Uterus (tissue), 4 donors: ENCODE measurements at places on chromosomes 6 and 20. TPM values are rescaled to one million over a fixed set of nuclear protein-coding genes. Genes with fewer than 3 reads are reported as not detected.

Gene GSTA4
- total RNA-seq, result 23.7 TPM

Gene GSTA3
- total RNA-seq, result 0.98 TPM

Gene SAMD5
- total RNA-seq, result 15.0 TPM

Gene MCM3
- 39.1 TPM for total RNA-seq

Gene SFTA2
- total RNA-seq, result not detected

Gene BTN2A1
- total RNA-seq, result 32.6 TPM

- no peak overlapping the region for H3K27ac ChIP-seq
- no peaks in the 10 kb centered on the region for H3K4me1 ChIP-seq
- H3K36me3 ChIP-seq, result no peaks in the 10 kb centered on the region
- no peak overlapping the region for H3K4me3 ChIP-seq
- no peak for DNase-seq
Observed at GRCh38 chr6:69791065-69791471, 5.7 kb downstream of the LMBRD1 start.

- H3K27ac ChIP-seq, result peak overlapping the region; percentile 76
- peak overlapping the region; percentile 32 for H3K4me3 ChIP-seq
- peaks cover 3% of the 10 kb centered on the region for H3K4me1 ChIP-seq
- no peaks in the 10 kb centered on the region for H3K36me3 ChIP-seq
Observed at GRCh38 chr6:31272836-31273626, 1.1 kb upstream of the HLA-C start.

DNA sequence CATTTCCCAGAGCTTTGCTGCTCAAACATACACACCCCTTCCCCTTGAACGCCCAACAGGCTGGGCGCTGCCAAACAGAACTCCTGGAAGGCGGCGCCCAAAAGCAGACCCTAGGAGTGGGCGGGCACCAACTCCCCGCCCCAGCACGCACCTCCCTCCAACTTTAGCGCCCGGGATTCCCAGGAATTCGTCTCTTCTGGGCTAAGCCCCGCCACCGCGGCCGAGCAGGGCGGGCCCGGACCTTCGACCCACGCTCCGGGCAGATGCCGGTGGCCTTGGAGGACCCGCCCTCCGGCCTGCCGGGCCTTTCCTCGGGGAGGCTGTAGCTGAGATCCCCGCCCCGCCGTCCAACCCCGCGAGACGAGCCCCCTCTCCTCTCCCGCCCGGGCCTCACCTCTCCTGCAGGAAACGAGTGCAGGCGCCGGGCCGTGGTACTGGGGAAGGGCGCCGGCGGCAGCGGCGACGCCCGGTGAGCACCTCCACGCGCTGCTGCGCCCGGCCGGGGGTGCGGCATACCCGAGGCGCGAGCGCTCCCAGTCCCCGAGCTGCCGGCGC lies 659 bp downstream of the MCUR1 start:
- no peaks in the 10 kb centered on the region for H3K36me3 ChIP-seq
- no peaks in the 10 kb centered on the region for H3K27me3 ChIP-seq
- peak overlapping the region; percentile 85 for H3K4me3 ChIP-seq
- DNase-seq, result peak; percentile 61

DNA sequence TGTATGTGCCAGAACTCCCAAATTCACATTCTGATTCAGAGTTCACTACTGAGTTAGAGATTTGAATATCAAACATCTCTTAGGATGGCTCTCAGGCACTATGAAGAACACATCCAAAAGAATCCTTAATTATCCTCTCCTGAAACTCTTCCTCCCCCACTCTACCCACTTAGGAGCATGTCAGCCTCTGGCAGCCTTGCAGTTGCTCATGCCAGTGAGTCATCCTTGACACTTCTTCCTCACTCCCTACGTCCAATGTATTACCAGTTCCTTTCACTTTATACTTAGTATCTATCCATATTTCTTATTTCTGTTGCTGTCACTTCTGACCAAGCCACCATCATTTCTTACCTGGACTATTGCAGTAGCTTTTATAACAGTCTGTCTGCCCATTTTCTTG lies 192.0 kb upstream of the IMPG1 start:
- no peak overlapping the region for H3K4me3 ChIP-seq
- no peak overlapping the region for H3K27ac ChIP-seq
- DNase-seq, result no peak
- H3K27me3 ChIP-seq, result no peaks in the 10 kb centered on the region
- H3K4me1 ChIP-seq, result no peaks in the 10 kb centered on the region

GRCh38 chr20:50019466-50020256 lies 36.9 kb downstream of the SNAI1 start:
- H3K4me3 ChIP-seq, result no peak overlapping the region
- H3K4me1 ChIP-seq, result no peaks in the 10 kb centered on the region
- H3K27ac ChIP-seq, result no peak overlapping the region
- no peaks in the 10 kb centered on the region for H3K36me3 ChIP-seq
- DNase-seq, result no peak

DNA sequence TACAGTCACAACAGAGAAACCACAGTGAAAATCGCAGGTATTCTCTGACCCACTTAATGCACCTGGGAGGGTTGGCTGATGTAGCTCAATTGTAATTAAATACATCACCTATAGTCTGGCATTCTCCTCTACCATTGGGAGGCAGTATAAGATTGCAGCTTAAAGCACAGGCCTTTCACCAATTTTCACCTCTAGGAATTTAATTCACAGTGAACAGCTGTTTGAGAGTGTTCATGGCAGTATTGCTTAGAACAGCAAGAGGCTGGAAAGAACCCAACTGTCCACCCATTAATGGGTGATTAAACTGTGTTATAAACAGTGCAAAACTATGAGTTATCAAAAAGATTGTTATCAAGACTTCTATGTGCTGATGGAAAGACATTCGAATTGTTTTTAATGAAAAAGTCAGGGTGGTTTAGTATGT lies 2.0 kb downstream of the EDEM2 start:
- H3K27ac ChIP-seq, result peak overlapping the region; percentile 41
- no peaks in the 10 kb centered on the region for H3K36me3 ChIP-seq
- peaks cover 6% of the 10 kb centered on the region for H3K4me1 ChIP-seq
- peak; percentile 45 for DNase-seq
- no peak overlapping the region for H3K4me3 ChIP-seq
- H3K27me3 ChIP-seq, result no peaks in the 10 kb centered on the region

DNA sequence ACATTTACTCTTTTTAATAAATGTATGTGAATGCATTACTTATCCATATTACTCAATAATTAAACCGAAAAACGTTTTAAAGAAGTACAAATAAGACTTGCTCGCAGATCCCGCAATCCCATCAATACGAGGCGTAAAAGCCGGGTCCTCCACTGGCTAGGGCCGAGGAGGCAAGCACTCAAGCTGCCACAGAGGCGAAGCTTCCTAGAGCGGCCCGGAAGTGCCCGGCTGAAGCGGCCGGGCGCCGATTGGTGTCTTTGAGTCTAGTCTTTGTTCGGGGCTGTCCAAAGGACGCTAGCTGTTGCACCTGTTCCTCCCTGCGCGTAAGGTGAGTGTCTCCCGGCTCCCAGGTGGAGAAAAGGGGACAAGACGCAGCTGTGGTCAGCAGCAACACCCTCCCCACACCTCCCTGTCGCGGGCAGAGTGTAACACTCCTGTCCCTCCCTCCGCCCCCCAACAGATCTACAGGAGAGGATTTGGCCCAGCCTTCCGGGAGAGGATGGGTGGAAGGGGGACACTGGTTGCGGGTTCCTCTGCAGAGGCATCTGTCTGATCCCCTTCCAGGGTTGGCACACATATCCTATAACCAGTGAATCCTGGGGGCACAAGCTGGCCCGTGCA lies at the start of gene ZSCAN16:
ZSCAN16 (plus strand) TSS at position 260 of the 621 bp plus-strand sequence. CDS start 835 bp downstream, outside the sequence.
- peak within 1 kb of the TSS; percentile 73 for H3K27ac ChIP-seq
- DNase-seq, result peak; percentile 81
- no peaks in the 10 kb centered on the region for H3K27me3 ChIP-seq
- no peaks in the 10 kb centered on the region for H3K36me3 ChIP-seq

GRCh38 chr6:51892750-51893149 lies 194.7 kb downstream of the PKHD1 start:
- no peak for DNase-seq
- no peaks in the 10 kb centered on the region for H3K4me1 ChIP-seq
- no peak overlapping the region for H3K4me3 ChIP-seq
- H3K27me3 ChIP-seq, result no peaks in the 10 kb centered on the region

- no peaks in the 10 kb centered on the region for H3K36me3 ChIP-seq
Observed at GRCh38 chr6:138654715-138655634, 118.6 kb upstream of the CCDC28A start.

DNA sequence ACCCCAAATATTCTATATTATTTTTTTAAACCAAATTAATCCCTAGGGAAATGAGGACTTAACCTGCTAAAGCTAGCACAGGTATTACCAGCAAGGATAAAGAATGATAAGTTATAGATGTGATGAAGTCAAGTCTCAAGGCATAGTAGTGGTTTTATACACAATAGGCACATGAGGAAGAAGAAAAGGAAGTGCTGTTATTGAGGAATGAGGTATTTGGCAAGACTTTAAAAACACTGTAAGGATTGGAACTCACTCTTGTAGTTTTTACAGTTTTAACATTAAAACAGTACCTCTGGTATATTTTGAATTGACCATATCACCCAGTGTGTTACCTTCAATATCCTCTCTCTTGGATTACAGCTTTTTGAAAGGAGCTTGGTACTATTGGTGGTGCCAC lies 54.6 kb downstream of the PHF3 start:
- DNase-seq, result no peak
- H3K27ac ChIP-seq, result no peak overlapping the region
- H3K4me3 ChIP-seq, result no peak overlapping the region
- no peaks in the 10 kb centered on the region for H3K36me3 ChIP-seq
- H3K4me1 ChIP-seq, result no peaks in the 10 kb centered on the region
- H3K27me3 ChIP-seq, result no peaks in the 10 kb centered on the region

DNA sequence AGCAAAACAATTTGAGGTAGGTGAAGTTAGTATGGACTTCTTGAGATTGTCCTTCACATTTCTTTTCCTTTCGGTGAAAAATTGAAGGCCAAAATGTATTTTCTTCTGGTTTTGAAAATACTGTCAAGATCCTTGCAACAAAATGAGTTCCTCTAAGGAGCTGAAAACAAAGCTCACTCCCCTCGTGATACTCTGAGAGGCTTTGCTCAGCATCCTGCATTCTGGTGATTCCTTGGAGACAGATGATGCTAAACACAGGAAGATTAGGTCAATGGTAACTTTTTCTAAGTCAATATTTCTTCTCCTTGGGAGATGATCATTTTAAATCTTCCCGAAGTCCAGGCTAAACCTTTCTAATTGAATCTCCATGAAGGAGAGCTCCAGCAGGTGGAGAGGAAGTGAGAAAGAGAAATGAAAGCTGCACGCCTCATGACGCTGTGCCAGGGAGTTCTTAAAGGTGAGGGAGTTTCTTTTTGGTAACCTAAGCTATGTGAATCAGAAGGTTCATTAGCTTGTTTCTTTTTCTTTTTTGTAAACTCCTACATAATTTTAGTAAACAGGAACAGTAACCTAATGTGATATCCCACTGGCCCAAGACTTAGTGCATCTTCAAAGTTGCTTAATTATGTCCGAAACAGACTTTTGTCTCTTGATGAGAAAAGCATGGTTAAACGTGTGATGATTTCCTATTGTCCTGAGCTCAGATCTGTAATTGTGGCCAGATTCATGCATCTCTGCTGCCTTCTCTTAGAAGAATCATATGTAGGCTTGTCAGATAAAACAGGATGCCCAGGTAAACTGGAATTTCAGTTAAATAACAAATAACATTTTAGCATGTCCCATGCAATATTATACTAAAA lies 15.0 kb downstream of the ESR1 start:
- no peak for DNase-seq
- no peaks in the 10 kb centered on the region for H3K36me3 ChIP-seq
- H3K4me3 ChIP-seq, result no peak overlapping the region
- no peaks in the 10 kb centered on the region for H3K4me1 ChIP-seq
- H3K27ac ChIP-seq, result peak overlapping the region; percentile 38

GRCh38 chr6:15615802-15616201 lies 47.0 kb downstream of the DTNBP1 start:
- DNase-seq, result no peak
- H3K36me3 ChIP-seq, result no peaks in the 10 kb centered on the region
- H3K27ac ChIP-seq, result no peak overlapping the region
- no peak overlapping the region for H3K4me3 ChIP-seq
- H3K27me3 ChIP-seq, result no peaks in the 10 kb centered on the region

GRCh38 chr6:55100686-55101085 lies 73.6 kb upstream of the HCRTR2 start:
- DNase-seq, result no peak
- no peak overlapping the region for H3K27ac ChIP-seq
- H3K36me3 ChIP-seq, result no peaks in the 10 kb centered on the region
- H3K4me1 ChIP-seq, result no peaks in the 10 kb centered on the region
- no peak overlapping the region for H3K4me3 ChIP-seq

DNA sequence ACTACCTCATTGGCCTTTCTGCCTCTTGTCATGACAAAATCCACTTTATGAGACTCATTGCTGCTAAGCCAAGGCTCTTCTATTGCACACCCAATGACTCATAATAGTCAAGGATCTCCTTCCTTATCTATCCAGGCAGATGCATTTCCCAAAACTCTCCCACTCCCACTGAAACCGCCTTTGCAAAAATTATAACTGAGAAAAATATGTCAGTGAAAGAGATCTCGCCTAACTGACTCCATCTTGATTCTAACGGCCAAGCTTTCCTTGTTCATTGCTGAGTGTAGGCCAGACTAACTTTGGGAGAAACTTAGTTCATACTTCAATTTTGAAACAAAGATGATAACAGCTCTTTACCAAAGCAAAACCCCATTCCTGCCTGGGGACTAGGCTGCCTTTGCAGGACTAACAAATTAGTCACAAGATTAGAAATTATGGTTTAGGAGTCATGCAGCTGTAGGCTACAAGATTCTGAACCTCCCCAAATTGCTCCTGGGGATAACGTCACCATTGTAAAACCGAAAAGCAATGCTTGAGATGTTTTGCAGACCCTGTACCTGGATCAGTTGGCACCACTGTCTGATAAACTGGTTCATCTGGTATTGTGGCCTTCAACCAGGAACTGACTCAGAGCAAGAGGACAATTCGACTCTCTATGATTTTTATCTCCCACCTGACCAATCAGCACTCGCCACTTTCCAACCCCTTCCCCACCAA lies 47.1 kb downstream of the HAO1 start:
- no peaks in the 10 kb centered on the region for H3K36me3 ChIP-seq
- no peak for DNase-seq
- H3K4me3 ChIP-seq, result no peak overlapping the region
- no peaks in the 10 kb centered on the region for H3K27me3 ChIP-seq
- H3K4me1 ChIP-seq, result no peaks in the 10 kb centered on the region

DNA sequence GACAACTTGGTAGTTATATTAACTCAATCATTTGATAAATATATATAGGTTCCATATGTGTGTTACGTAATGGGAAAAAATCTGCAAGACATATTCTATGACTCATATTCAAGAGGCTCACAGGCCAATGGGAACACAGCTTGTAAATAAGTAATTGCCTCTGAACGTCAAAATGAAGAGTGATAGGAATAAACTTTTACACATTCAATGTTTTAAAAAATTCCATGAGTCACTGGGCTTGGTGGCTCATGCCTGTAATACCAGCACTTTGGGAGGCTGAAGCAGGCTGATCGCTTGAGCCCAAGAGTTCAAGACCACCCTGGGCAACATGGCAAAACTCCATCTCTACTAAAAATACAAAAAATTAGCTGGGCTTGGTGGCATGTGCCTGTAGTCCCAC lies 209.4 kb upstream of the MCHR2 start:
- no peaks in the 10 kb centered on the region for H3K4me1 ChIP-seq
- no peaks in the 10 kb centered on the region for H3K36me3 ChIP-seq
- H3K27me3 ChIP-seq, result no peaks in the 10 kb centered on the region
- DNase-seq, result no peak
- H3K4me3 ChIP-seq, result no peak overlapping the region
